ENCODE measurements at places on chromosomes 1 and 21.

GRCh38 chr1:222240536-222241181, 307.2 kb downstream of the HHIPL2 start:
- peak; percentile 48 for DNase-seq

DNA sequence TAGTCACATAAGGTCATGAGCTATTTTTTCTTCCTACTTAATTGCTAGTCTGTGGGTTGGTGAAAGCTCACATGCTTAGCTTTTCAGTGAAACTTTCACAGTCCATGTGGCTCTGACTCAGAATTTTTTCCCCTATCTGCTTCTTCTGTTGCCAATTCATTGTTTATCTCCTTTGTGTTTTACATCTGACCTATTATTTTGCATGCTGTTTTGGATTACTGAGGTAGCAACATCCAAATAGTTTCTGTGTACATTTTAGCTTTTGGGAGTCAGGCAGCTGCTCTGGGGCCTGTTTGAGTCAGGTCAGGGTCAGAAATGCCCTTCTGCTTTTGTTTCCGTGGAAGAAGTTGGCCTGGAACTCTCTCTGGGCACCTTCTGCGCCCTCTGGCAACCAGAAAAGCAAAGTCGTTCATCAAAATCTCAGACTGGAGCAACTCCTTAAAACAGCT, 40.0 kb downstream of the ROR1 start:
- DNase-seq = peak; percentile 59

- DNase-seq = peak; percentile 57
Measured at GRCh38 chr21:33866826-33867225, 48.8 kb downstream of the ATP5PO start.

- DNase-seq = no peak
Measured at GRCh38 chr1:86423873-86424272, at the start of gene CLCA2. Gene CLCA2, plus strand, starts transcription at chr1:86424171. Its CDS starts 77 bp downstream, at chr1:86424248.

- DNase-seq = peak; percentile 68
Measured at GRCh38 chr21:35256468-35256988, 207.4 kb upstream of the RUNX1 start.

DNA sequence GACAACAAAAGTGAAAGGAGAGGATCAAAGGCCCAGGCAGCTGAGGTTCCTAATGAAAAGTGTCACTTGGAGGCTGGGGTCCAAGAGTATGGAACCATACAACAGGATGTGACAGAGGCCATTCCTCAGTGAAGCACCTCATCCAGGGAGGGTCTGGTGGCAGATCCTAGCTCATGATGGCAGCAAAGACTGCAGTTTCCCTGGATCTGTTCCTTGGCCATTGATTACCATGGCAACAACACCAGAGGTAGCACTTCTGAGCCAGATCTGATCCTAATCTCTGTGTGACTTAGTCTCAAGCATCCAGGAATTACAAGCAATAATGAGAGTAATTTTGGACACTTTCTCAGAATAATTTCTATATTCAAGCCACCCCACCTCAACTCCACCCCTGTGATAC, 12.9 kb downstream of the FAM177B start:
- DNase-seq = no peak

GRCh38 chr1:18957136-18957521, 653 bp upstream of the IFFO2 start:
- DNase-seq = peak; percentile 30

DNA sequence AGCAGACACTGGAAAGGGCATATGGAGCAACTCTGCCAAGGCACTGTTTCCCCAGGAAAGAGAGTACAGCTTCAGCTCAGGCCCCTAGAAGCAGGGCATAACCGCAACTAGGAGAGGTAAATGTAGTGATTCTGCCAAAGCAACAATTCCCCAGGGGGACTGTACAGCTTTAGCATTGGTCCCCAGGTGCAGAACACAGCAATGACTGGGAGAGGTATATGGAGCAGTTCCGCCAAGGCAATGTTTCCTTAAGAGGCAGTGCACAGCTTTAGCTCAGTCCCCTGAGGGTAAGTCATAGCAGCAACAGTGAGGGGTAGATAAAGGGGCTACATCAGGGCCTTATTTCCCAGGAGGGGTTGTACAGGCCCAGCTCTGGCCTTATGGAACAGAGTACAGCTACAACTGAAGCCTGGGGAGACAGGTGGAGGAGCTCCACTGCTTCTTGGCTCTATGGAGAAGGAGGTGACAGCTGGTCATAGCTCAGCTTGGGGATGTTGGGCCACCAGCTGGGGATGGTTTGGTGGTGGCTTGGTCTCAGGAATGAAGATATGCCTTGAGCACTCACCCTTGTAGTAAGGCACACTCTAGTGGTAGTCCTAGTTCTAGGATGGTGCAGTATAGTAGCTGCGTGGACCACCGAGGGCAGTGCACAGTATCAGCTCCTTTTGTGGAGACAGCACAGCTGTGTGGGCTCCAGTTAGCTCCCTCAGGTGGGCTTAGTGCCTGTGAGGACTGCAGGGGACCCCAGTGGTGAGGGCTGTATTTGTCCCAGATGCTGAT, 582.7 kb downstream of the PTPRC start:
- no peak for DNase-seq

DNA sequence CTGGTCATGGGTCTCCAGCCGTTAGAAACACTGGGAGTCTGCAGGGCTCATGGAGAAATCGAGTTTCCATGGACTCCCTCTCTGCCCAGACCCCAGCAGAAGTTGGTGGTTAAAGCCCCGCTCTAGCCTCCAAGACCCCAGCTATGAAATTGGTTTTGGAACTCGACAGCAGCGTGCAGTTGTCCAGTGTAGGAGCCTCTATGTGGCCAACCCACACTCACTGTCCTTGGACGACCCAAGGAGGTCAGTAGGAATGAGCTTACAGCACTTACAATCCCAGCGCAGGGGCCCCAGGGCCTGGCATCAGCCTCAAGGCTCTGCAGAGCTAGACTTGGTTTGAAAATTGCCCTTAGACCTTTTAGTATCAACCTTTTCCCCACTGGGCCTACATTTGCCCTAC, 3.2 kb upstream of the PRDM16 start:
- DNase-seq = no peak

DNA sequence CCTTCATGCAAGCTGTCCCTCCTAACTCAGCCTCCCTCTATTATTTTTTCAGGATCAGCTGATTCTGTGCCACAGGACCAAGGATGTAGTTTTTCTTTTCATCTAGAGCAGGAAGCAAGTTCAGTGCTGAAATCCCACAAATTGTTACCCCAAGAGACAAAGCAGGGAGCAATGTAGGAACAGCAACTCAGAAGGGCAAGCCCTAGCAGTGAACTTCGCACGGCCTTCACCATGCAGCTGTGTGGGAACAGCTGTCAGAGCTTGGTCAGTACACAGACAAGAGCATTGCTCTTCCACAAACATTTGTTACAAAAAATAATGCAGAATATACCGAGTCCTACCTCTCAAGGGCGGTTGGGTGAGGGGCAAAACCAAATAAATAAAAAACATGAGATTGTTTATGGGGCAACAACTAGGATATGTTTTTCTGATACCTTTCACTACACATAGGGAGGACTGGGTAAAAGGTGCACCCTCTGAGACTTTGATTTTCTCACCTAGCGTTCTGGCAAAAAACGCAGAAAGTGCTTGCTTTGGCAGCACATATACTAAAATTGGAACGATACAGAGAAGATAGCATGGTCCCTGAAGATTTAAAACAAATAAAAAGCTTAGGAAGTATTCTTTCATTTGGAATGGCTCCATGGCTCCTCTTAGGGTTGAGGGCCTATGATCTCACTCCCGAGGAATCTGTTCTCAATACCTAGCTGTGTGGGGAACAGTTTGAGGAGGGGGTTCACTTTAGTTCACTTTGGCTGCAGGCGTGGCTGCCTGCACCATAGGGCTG, 37.1 kb upstream of the ANGPTL7 start:
- no peak for DNase-seq

- DNase-seq = no peak
Measured at GRCh38 chr1:88538222-88538899, 145.7 kb upstream of the PKN2 start.

DNA sequence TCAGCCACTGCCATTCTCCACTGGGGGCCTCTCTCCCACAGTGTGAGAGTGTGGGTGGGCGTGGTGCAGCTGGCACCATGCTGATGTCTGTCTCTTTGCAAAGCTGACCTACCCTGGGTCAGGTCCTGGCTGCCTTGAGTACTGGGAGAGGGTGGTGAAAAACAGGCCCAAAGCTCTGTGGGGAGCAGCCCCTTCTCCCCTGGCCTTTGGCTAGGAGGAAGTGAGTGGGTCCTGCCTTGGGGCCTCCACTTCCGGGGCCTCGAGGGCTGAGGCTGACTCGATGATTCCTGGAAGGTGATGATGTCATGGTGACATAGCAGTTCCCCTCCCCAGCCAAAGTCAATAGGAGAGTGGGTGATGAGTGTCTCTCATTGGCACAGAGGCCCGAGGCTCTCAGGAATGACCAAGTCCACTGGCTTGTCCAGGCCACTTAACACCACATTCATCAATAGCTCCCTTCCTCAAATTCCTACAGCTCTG, 53.0 kb downstream of the IER5 start:
- peak; percentile 69 for DNase-seq

DNA sequence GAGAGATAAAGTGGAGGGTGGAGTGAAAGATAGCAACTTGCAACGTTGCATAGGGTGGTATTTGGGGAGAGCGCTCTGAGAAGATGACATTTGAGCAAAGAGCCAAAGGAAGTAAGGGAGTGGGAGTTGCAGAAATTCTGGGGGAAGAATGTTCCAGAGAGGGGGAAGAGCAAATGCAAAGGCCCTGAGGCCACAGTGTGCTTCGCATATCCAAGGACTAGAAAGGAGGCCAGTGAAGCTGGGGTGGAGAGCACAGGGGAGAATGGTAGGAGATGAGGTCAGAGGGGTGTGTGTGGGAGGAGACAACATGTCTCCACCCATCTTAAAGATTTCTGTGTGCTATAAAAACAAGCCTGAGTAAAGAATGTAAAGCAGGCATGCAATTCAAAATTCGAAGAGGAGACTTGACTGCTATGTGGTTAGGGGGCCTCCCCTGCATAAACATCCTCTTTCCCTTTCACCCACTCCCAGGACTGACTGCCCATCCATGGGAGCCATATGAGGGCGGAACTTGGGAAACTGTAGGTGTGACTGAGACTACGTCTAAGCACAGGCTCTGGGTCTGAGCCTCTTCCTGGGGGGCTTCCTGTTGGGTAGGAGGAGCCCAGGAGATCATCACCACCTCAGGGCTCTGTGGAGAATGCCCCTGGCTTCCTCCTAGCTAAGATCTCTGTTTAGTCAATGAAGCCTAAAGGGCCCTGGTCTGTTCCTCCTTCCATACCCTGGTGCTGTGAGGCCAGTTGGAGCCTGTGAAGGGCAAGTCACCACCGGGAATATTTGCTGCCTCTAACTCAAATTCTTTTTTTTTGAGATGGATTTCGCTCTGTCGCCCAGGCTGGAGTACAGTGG, 2.9 kb upstream of the CLIC4 start:
- no peak for DNase-seq

DNA sequence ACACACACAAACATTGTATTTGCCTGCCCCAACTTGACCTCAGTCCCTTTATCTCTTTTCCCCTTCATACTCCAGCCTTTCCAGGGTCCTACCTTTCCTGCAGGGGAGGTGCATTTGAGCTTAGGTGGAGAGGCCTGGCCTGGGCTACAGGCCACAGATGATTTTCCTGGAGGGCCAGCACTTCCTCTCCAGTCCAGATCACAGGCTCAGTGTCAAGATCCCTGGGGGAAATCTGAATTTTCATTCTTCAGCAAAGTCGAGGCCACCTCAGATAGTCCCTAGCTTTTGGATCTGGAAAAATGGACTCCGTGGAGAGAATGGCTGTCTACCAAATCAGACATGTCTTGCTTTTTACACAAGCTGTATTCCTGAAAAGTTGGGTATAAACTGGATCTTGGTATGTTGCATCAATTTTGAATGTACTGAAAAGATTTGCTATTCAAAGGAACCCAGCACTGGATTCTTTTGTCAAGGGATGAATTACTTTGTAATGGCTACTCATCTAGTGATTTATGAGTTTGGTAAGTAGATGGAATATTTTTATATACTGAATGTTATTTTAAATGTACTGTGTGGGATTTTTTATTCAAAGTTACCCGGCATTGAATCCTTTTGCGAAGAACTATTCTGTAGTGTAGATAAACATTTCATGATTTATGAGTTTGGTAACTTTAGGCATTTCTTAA, 78.7 kb downstream of the DDR2 start:
- no peak for DNase-seq

- DNase-seq = peak; percentile 37
Measured at GRCh38 chr1:59422921-59423575, 126.2 kb downstream of the FGGY start.

- DNase-seq = no peak
Measured at GRCh38 chr1:202642619-202643291, 67.5 kb downstream of the SYT2 start.

- DNase-seq = no peak
Measured at GRCh38 chr21:22900490-22900889, 1902.3 kb downstream of the NCAM2 start.

- no peak for DNase-seq
Measured at GRCh38 chr1:204819495-204819894, 51.2 kb upstream of the NFASC start.

- no peak for DNase-seq
Measured at GRCh38 chr1:24708938-24709337, 36.3 kb upstream of the CLIC4 start.

DNA sequence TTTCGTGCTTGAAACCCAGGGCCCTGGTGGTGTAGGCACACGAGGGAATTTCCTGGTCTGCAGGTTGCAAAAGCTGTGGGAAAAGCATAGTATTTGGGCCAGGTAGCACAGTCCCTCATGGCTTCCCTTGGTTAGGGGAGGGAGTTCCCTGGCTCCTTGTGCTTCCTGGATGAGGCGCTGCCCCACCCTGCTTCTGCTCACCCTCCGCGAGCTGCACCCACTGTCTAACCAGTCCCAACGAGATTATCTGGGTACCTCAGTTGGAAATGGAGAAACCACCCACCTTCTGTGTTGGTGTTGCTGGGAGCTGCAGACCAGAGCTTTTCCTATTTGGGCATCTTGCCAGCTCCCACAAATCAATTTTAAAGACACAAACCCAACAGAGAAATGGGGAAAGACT, 183.0 kb downstream of the PHTF1 start:
- no peak for DNase-seq

GRCh38 chr1:67433837-67434236, 3.6 kb upstream of the SERBP1 start:
- DNase-seq = no peak

GRCh38 chr21:44835647-44835973, 17.7 kb upstream of the SUMO3 start:
- DNase-seq = no peak

DNA sequence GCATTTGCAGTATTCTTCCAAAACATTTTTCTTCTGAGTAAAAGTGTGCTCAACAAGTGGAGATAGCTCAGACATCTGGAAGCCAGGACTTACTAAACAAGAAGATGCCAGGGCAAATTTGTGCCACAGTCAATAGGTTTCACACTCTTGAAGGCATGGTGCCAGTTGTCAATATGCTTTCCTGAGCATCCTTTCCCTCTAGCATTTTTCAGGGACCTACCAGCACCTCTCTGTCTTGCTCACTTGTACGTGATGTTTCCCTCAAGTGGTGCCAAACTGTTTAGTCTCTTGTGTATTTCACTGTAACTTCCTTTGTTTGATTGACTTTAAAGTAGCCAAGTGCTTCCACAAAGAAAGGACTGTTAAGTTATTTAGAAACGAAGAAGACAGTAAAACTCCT, 194.0 kb upstream of the SGIP1 start:
- no peak for DNase-seq

Measured in GM03348 (cell line).